ENCODE measurements at places on chromosomes 1 and 21.

GRCh38 chr1:25619101-25619890 lies 2.7 kb downstream of the MAN1C1 start:
- DNase-seq: no peak

- DNase-seq: no peak
Observed at GRCh38 chr1:204113896-204114295, 37.9 kb downstream of the ETNK2 start.

GRCh38 chr1:174748586-174748985 lies 251.2 kb upstream of the CACYBP start:
- DNase-seq: no peak

GRCh38 chr1:112388436-112388835 lies 7.6 kb upstream of the CTTNBP2NL start:
- peak; percentile 35 for DNase-seq

- DNase-seq: no peak
Observed at GRCh38 chr1:185998391-185998790, 264.2 kb downstream of the HMCN1 start.

DNA sequence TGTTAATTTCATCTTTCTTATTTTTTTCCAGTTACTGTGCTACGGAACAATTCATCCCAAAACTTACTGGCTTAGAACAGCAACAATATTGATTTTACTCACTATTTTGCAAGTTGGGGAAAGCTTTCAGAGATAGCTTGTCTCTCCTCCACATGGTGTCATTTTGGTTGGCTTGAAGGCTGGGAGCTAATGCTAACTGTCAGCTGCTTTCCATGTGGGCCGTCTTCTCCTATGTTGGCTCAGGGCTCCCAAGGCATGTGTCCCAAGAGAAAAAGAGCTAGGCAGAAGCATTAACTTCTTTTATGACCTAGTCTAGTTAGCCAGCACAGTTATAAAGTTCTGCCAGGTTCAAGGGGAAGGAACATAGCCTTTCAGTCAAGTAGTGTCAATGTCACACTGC lies 33.9 kb upstream of the CASQ2 start:
- no peak for DNase-seq

GRCh38 chr1:229344139-229344538 lies 1.3 kb upstream of the CCSAP start:
- no peak for DNase-seq

DNA sequence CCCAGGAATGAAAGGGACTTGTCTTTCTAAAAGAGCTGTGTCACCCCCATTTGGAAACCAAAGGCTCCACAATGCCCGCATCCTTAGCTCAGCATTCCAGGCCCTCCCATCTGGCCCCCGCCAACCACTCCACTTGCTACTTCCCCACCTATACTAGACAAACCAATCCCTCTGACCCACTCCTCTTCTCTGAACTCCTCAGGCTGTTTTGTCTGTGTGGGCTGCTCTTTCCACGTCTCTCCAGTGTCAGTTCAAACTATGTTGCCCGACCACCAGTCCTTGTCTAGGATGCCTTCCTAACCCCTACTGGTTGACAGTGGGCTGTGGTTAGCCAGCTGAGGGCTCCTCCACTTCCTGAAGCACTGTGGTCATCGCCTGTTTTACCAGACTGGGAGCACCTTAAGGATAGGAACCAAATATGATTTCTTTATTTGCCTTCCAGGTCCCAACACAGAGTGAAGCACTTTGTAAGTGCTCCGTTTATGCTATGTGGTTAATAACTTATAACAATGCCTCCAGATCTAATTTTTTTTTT lies 8.1 kb upstream of the COA7 start:
- no peak for DNase-seq

- DNase-seq: peak; percentile 12
Observed at GRCh38 chr1:118563981-118564951, 379.2 kb upstream of the SPAG17 start.

DNA sequence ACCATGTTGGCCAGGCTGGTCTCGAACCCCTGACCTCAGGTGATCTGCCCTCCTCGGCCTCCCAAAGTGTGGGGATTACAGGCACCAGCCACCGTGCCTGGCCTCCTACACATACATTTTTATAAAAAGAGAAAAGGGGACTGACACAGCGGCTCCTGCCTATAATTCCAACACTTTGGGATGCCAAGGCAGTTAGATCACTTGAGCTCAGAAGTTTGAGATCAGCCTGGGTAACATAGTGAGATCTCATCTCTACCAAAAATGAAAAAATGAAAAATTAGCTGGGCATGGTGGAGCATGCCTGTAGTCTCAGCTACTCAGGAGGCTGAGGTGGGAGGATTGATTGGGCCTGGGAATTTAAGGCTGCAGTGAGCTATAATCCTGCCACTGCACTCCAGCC lies 23.4 kb downstream of the ZNF281 start:
- no peak for DNase-seq

GRCh38 chr1:168134132-168134531 lies 2.6 kb downstream of the GPR161 start:
- DNase-seq: peak; percentile 27

GRCh38 chr1:223718850-223719249 lies 6.5 kb downstream of the CAPN2 start:
- DNase-seq: peak; percentile 63

DNA sequence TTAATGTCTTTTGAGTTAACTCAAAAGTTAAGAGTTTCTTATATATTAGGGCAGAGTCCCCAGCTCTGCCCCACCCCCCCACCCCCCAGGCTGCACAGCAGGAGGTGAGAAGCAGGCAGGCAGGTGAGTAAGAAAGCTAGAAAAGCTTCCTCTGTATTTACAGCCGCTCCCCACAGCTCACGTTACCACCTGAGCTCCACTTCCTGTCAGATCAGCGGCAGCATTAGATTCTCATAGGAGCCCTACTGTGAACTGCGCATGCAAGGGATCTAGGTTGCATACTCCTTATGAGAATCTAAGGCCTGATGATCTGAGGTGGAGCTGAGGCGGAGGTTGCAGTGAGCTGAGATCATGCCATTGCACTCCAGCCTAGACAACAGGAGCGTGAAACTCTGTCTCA lies 81.9 kb downstream of the SIM2 start:
- DNase-seq: no peak

- no peak for DNase-seq
Observed at GRCh38 chr1:196933531-196934189, 9.9 kb upstream of the CFHR2 start.

GRCh38 chr1:225995919-225996864 lies 3.0 kb downstream of the SDE2 start:
- DNase-seq: no peak

DNA sequence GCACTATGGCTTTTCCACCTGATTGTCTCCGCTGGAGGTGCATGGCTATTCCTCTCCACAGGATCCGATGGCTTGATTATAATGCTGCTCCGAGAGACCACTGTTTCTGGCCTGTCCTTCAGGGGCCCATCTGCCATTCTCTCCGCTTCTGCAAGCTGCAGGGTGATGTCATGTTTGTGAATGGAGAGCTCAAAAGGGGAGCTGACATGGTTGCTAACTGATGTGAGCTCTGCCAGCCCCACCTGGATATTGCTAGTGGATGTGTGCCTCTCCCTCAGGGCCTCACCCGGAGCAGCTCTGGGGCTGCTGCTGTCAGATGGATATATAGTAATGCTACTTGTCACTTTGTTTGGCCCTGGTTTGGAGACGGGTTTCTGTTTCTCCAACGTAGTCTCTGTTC lies 72.3 kb downstream of the KDM1A start:
- DNase-seq: no peak

- peak; percentile 19 for DNase-seq
Observed at GRCh38 chr1:223212441-223212840, 69.4 kb upstream of the TLR5 start.

DNA sequence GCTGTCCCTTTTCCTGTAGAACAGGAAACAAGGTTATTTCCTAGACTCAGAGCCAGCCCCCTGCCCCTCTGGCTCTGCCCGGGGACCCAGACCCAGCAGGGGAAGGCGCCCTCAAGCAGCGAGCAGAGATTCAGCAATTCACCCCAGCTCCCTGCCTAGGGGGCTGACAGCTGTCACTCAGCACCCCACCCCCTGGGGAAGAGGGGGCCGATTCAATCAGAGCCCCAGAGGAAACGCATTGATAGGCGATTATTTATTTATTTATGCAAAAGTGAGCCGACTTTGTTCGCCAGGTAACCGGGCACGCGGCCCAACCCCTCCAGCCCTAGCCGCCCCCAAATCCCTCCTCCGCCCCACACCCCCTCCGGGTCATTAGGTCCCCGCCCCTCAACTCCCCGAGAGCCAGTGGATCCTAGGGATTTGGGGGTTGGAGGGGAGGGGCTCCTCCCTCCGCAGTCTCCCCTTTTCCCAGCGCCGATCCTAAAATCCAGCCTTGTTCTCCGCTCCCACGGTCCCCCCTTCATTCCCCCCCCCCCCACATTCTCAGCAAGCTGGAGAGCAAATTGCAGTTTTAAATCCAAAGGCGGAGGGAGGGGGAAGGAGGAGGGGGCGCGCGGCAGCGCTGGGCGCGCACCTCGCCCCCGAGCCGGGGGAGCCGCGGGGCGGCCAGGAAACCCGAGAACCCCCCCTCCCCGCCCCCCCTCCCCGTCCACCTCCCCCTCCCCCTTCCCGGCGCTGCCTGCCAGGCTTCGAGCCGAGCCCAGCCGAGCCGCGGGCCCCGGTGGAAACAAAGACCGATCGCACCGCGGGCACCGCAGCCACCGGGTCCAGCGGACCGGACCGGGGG lies 1.3 kb downstream of the AHDC1 start:
- DNase-seq: no peak

DNA sequence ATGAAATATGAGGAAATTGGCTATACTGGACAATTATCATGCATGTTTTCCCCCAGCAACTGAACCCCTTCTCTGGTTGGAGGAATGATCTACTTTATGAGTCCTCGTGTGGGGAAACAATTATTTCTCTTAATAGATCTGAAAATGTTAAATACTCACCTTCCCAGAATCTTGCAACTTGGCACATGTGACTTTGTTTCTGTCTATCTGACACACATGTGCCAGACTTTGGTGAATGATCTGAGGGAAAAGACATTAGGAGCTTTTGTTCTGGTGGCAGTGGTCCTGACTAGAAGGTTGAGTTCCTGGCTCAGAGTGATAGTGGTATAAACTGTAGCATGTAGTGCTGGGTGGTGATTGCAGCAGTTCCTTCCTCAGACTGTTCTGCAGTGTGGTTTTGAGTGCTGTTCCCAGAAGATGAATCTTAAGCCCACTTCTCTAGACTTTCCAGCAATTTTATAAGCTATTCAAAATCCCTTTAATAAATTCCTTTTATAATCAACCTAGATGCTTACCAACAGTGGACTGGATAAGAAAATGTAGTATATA lies 59.3 kb upstream of the B3GALNT2 start:
- no peak for DNase-seq

GRCh38 chr1:180311011-180311730 lies 81.1 kb downstream of the LHX4 start:
- peak; percentile 31 for DNase-seq

DNA sequence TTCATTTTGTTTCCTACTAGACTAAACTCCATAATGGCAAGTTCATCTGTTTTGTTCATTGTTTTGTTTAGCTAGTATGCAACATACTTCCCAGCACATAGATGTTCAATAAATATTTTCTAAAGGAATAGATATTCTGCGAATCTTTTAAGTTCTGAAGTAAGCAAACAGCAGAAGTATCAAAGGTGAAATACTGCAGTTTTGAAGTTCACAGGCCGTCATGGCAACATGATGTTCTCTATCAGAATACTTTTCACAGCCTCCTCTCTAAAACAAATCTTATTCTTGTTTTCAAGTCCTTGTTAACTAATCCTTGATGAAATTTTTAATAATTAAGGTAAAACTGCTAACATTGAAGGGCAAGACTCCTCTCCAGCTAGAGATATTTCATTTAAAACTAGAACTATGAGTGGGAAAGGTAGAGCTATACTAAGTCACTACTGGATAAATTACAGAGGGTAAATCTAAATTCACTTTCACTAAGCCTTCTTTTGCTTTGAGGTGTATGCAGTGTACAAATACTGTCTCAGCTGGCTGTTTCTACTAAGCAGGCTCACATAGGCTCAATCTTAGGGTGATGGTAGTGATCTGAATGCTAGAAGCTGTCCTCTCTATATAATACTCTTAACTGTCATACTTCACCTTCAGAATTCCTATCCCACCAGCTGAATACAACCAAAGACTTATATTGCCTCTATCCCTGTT lies 96.7 kb downstream of the ZZZ3 start:
- no peak for DNase-seq

DNA sequence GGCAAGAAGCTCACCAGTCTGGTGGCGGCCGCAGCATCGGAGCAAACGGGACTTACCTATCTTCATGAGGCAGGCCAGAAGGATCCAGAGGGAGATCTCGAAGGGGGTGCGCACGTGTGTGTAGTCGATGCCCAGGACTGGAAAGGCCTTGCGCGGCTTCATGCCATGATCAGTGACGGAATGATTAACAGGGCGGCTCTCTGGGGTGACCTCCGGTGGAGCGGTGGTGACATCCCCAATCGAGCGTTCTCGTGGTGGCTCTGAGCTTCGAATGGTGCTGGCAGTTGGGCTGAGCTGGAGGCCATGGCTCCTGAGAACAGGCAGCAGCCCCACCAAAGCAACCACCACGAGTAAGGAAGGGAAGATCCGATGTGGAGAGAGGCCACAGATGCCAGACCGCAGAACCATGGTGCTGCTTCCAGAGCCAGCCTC lies 982 bp downstream of the SLC9A1 start:
- DNase-seq: no peak

- no peak for DNase-seq
Observed at GRCh38 chr1:181023265-181024057, 791 bp upstream of the STX6 start.

GRCh38 chr21:44734026-44734745 lies 22.8 kb upstream of the TSPEAR start:
- no peak for DNase-seq

DNA sequence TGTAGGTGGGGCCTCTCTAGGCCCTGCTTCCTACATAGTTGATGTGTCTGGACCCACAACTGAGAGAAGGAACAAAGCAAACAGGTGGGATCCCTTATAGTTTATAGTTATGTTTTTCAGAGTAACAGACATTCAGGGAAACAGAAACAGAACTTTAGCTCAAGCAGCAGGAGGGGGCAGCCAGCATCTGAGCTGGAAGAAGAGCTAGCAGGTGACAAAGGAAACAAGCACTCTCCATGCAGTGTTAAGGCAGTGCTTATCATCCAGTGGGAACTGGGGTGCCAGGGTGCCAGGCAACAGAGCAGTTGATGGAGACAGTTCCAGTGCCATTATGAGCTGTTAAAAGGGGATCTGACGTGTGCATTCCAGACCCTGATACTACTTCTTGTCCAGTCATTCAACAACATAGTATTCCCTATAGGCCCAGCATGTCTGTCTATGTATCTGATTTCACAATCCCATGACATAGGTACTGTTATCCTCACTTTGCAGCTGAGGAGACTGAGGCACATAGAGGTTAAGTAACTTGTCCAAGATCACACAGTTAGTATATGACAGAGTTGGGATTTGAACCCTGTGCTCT lies 13.5 kb downstream of the HIVEP3 start:
- no peak for DNase-seq

DNA sequence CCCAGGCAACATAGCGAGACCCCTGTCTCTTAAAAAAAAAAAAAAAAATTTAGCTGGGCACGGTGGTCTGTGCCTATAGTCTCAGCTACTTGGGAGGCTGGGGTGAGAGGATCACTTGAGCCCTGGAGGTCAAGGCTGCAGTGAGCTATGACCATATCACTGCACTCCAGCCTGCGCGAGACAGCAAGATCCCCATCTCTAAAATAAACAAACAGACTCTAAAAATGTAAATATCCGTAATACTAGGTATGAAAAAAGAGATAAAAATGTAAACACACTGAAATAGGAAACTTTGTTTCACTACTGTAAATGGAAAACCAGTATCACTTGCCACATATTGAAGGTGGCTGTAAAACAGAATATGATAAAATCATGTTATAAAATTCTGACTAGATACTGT lies 17.2 kb downstream of the ADAR start:
- no peak for DNase-seq

GRCh38 chr1:175794586-175794985 lies 51.2 kb upstream of the TNR start:
- DNase-seq: no peak

- no peak for DNase-seq
Observed at GRCh38 chr1:246364415-246364941, 142.6 kb downstream of the SMYD3 start.

Data from fibroblast of upper back skin (primary cell).